ENCODE measurements at places on chromosomes 3 and 15. TPM values are rescaled to one million over a fixed set of nuclear protein-coding genes. Genes with fewer than 3 reads are reported as not detected.

The UNC13C gene
- 12.7 TPM for polyA plus RNA-seq

The CACNA1D gene
- 54.2 TPM for polyA plus RNA-seq

The SOX14 gene
- polyA plus RNA-seq, result not detected

DNA sequence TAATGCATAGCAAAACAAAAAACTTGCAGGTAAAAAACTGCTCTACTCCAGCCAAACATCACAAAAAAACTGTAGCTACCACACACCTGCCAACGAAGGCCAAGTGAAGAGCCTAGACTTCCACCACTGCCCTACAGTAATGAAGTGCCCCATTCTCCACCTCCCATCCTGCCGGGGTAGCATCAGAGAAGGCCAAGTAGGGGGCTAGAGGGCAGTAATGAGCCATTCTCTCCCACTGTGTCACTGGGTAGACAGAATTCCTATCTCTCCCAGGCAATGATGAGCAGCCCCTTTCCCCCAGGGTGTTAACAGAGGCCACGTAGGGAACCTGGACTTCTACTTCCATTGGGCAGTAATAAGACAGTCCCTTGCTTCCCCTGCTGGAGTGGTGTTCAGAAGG lies 9.5 kb downstream of the SEC22C start:
- no peak for DNase-seq

GRCh38 chr3:154473769-154474168 lies 43.8 kb upstream of the GPR149 start:
- no peak for DNase-seq

The SAMMSON gene
- 0.14 TPM for polyA plus RNA-seq

GRCh38 chr15:90989040-90989768 lies 5.1 kb downstream of the PRC1 start:
- no peak for DNase-seq

DNA sequence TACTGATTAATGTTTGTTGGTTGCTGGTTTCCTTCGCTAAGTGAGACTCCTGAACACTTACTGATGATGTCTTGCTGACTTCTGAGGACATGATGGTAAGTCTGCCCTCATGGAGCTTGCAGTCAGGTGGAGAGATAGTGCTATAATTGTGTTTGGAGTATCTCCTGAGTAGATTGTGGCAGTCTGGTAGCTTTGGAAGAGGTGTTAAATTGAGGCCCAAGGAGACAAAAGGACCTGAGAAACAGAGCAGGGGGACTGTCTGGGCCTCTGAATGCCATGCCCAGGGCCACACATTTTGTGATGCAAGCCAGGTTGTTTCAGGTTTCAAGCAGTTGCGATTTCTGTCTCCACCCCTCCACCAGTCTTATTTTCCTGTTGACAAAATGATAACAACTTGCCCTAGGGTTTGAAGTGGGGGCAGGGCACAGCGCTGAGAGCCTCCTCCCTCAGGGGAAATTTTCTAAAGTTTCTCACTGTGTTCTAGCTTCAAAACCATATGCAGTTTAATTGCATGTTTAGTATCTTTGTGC lies 16.7 kb downstream of the SMAD3 start:
- DNase-seq, result no peak

The C3orf62 gene
- polyA plus RNA-seq, result 11.7 TPM

The HESX1 gene
- polyA plus RNA-seq, result 4.0 TPM

The CHRD gene
- polyA plus RNA-seq, result 13.1 TPM

The TJP1 gene
- polyA plus RNA-seq, result 114 TPM

The PDIA5 gene
- 27.6 TPM for polyA plus RNA-seq

The CPNE9 gene
- not detected for polyA plus RNA-seq

- no peak for DNase-seq
Observed at GRCh38 chr3:100158918-100159330, 44.6 kb upstream of the FILIP1L start.

DNA sequence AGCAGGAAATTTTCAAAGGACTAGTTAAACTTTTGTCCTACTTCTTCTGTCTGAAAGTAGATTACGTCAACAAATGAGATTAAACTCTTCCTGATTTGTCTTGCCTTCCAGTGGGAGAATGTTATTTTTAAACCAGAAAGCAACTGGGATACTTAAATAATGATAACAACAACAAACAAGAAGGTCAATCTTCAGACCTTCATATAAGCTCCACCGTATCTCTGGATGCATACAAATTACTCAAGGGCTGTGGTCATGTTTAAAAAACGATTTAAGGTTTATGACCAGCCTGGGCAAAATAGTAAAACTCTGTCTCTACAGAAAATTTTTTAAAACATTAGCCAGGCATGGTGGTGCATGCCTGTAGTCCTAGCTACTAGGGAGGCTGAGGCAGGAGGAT lies 145.3 kb upstream of the NPHP3 start:
- no peak for DNase-seq

The CCDC13 gene
- 1.8 TPM for polyA plus RNA-seq

All from left lung (tissue), 14 donors.